KG1 (cell line): ENCODE measurements at places on chromosomes 5 and 9.

DNA sequence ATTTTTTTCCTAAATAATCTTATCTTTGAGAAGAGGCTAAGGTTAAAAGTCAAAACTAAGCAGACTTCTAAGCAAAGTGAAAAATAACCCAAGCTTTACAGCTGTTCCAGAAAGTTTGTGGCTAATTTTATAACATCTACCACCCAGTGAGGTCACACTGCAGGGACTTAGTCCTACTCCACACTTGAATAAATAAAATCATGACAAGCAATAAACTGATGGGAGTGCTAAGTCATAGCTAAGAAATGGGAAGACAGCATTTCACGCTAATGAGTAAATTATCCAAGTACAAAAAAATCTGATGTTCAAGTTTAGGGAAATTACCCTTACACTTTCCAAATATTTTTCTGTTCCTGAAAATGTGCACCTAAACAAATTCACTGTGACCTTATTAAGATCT is 47.7 kb downstream of the ZNF608 start:
- DNase-seq = no peak

GRCh38 chr5:78429332-78429980 is 69.0 kb downstream of the SCAMP1 start:
- DNase-seq = no peak

DNA sequence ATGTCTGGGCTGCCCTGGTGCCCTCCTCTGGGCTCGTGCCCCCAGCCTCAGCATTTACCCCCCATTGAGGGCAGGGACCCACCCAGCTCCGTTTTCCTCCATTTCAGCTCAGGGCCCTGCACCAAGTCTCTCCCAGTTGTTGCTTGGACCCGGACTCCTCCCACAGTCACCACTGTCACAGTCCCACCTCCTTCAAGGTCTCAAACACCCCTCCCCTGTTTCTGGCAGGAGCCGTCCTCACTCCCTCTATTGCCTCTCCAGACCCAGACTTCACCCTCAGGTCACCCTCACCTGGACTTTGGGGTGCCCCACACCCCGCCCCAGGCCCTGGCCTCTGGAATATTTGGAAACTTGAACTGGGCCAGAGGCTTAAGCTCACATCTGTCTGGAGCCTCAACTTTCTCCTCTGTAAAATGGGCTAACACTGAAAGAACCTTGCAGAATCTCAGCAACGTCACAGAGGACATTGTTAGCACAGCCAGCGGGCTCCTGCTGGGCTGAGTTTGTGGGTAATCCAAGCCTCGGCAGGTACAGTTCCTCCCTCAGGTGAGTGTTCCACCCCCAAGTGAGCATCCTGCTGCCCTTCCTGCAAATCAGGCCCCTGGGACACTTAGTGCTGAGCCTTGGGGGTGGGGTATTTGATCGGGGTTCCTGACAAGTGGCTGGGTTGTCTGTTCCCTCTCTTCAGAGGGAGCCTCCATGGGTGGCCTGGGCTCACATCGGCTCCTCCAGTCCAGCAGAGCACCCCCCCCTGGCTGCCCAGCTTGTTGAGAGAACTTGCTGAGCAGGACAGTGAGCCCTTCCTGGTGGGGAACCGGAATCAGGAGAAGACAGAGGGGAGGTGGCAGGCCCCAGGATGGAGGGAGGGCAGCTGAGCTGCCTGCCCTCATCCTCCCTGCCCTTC is 130.1 kb downstream of the C9orf50 start:
- no peak for DNase-seq

DNA sequence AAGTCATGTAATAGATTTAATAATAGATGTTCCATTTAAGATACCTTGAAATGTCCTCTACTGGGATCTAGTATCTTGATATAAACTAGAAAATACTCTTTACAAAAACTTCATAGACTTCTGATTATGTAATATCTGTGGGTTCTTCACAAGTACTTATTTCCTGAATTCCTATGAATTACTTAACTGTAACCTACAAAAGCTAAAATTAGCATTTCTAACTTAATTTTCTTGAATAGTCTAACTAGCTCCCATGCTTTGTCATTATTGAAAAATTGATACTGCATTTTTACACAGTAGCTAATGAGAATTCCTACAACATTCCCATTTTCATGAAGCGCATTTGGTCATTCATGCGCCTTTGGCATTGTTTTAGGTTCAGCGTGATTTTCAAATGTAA is 1828.2 kb downstream of the MAT2B start:
- DNase-seq = no peak

- DNase-seq = no peak
Measured at GRCh38 chr5:39132792-39133191, 58.6 kb upstream of the RICTOR start.

GRCh38 chr9:112380102-112380824 is at the start of gene HSDL2:
Gene HSDL2, plus strand, starts transcription at chr9:112380108. Its CDS starts 56 bp downstream, at chr9:112380164.
- peak; percentile 36 for DNase-seq

GRCh38 chr5:169647566-169647965 is 10.5 kb downstream of the DOCK2 start:
- no peak for DNase-seq

DNA sequence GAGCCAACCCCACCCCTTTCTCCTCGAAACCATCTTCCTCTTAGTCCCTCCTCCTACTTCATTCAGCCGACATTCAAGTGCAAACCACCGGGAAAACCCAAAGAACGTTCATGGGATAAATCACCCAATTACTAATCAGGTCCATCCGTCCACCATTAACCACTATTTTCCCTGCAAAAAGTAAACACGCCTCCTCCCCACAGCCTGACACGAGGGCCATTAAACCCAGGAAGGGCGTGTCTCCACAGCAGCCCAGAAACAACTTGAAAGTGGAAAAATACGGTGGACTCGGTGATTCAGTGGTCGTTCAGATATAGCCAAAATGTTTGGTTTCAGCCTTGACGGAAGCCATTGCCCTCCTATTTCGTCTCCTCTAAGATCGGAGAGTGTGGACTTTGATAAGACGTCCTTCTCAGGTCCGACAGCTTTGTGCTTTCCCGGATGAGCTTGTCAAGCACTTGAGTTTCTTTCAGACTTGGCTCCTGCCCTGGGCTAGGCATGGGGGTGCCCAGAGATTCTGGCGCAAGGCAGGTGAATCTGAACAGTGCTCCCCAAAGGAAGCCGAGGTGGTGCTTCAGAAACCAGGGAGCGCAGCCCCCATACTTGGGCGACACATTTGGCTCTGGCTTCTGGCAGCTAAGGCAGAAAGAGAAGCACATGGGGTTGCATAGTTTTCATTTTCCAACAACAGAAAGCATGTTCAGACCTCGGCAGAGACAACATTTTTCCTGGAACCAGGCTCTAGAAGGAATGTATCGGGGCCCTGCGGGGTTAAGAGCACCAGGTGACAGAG is 56.6 kb downstream of the SMIM23 start:
- no peak for DNase-seq

DNA sequence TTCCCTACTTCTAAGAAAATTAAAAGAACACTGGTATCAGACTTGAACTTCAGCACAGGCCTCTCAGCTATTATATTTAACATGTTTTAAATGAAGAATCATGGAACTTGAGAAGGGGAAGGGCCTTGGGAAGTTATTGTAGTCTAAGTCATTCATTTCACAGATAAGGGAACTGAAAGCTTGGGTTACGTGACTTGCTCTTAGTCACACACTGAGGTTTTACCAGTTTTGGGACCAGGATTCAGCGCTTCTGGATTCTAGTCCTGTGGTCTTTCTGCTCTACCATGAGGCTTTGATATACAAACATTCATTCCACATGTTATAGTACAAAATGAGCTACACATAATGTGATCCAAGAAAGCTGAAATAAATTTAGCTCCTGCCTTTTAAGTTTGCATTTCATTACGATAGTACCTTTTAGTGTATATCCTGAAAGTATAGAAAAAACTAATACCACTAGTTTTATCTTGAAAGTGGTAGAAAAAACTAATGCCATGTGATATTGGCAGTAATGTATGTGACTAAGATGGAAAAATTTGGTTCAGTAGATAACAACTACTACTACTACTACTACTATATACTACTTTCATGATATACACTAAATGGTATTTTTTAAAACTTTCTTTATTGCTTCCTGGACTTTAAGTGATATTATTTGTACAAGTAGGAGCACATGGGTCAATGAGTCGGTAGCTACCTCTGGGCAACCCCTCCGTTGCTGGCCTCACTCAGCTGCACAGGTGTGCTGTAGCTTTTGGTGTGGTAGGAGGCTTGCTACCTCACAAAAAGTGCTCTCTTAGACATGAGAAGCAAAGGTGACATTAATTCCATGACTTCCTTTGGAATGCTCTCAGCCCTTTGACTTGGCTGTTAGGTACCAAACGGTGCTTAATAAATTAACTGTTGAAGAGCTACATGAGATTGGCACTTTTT is 40.7 kb downstream of the F2RL2 start:
- no peak for DNase-seq

- DNase-seq = no peak
Measured at GRCh38 chr5:922436-923280, 30.0 kb downstream of the TRIP13 start.

GRCh38 chr5:152177626-152178349 is 227.3 kb downstream of the NMUR2 start:
- DNase-seq = no peak

GRCh38 chr9:107650321-107650720 is 160.8 kb upstream of the KLF4 start:
- DNase-seq = no peak

DNA sequence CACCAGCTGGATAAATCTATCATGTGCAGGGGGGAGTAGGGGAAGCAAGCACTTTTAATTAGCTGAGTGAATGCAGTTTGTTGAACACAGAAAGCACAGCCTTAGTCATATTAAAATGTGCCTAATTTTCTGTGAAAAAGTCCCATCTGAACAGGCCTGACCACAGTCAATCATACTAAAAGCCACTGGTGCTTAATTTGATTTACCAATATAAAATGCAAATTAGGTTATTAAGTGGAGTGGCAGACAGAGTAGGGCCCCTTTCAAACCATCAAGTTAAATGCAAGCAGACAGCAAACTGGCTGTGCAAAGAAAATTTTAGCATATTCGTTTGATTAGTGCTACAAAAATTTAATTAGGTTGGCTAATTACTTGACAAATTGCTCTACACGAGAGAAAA is 176.1 kb downstream of the ISL1 start:
- DNase-seq = no peak

DNA sequence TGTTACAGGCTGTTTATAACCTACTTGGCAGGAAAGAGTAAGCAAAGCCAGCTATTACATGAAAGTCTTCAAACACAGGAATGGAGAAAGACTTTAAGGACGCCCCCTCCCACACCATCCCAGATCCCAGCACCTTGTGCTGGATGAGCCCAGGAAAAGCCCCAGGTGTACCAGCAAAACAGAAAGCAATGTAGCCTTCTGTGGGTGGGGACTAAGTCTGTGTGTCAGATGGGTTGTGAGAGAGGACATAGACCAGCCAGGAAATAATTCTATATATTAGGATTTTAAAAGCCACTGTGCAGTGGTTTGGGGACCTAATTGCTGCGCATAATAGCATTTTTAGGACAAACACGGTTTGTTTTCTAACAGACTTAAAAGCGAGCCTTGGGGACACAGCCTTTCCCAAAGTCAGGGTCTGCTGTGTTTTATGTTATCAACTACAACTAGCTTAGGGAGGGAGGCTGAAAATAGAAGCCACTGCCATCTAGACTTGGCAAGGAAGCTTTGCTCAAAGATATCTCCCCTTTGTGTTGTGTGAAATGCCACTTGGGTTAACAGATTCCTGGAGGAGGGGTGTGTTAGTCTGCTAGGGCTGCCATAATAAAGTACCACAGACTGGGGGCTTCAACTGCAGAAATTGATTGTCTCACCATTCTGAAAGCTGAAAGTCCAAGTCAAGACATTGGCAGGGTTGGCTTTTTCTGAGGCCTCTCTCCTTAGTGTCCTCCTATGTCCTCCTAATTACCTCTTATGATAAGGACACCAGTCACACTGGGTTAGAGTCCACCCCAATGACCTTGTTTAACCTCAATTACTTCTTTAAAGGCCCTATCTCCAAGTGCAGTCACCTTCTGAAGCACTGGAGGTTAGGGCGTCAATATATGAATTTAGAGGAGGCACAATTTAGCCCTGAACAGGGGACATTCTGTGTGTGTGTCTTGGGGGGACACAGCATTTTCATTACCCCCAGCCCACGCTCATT is 17.2 kb upstream of the UBE2QL1 start:
- DNase-seq = no peak

DNA sequence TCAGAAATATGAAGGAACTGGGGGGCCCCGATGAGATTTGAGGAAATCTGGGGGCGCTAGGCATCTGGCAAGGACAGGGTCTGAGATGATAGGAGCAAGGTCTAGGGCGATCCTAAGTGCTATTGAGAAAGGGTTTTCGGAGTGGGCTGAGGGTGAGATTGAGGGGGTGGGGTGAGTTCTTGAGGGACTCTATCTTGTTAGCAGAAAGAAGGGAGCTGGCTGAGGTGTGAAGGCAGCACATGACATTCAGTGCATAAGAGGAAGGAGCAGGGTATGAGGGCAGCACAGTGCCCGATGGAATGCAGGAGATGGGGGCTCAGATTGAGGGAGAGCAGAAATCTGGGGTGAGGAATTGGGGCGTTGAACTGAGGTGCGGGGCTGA is 640 bp downstream of the TRIM32 start:
- DNase-seq = no peak

GRCh38 chr5:79256563-79256962 is 20.6 kb downstream of the JMY start:
- DNase-seq = no peak

DNA sequence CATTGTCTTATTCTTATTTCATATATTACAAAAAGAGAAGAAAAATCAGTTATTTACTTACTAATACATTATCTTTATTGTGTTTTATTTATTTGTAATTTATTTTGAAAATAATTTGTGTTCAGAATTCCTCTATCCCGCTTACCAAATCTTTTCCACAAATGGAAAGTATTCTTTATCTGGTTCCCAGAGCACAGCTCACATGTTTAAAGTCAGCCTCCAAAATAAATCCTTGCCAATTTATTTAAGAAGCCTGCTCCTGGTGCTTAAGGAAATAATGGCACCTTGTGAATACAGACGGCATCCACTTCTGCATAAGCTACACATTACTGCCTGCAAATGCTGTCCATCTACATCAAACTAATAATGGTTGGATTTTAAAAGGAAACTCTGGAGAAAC is 435.4 kb downstream of the MTRR start:
- no peak for DNase-seq

- DNase-seq = no peak
Measured at GRCh38 chr5:14590949-14591348, 9.4 kb downstream of the OTULINL start.

DNA sequence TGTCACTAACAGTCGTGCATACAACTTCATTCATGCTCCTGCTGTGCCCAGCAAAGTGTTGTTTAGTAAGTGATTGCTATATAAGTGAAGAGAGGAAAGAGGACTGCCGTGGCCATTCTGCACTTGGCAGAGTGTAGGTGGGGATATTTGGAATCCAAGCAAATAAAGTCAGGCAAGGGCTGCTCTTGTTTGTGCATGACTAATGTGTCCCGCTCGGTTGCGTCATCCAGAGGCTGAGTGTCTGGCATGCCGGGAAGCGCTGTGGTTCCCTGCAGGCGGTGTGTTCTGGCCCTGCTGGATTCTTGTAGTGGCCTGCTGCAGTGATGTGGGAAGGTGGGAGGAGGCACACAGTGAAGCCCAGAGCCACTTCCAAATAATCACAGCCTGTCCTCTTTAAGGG is 136.9 kb upstream of the ANKH start:
- no peak for DNase-seq

- no peak for DNase-seq
Measured at GRCh38 chr9:134325813-134326723, at the start of gene RXRA. Gene RXRA, plus strand, starts transcription at chr9:134326455. Its CDS starts 177 bp downstream, at chr9:134326632.
